ENCODE measurements at places on chromosomes 7 and 10.

GRCh38 chr10:5737352-5737751 lies 52.7 kb downstream of the TASOR2 start:
- DNase-seq, result no peak

GRCh38 chr10:121647401-121647800 lies 49.2 kb upstream of the FGFR2 start:
- no peak for DNase-seq

DNA sequence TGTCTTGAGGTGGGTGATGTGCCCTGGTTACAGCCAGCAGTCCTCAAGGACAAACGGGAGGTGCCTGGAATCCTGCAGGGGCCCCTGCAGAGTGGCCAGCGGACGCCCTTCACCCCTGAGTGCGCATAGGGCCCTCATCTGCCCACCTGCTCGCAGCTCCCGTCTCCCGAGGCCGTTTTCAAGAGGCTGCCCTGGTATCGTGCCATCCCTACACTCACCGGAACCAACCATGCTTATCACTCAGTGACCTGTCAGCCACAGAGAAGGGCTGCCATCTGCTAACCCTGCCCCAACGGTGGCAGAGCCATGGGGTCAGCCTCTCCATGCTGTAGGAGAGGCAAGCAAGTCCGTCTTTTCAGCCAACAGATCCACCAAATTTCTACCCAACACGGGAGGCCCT lies 122.0 kb downstream of the FAM53B start:
- DNase-seq, result no peak

- peak; percentile 43 for DNase-seq
Measured at GRCh38 chr10:89073719-89074118, 83.1 kb downstream of the FAS start.

- DNase-seq, result peak; percentile 99
Measured at GRCh38 chr10:14074062-14074884, 256.5 kb downstream of the FRMD4A start.

- DNase-seq, result no peak
Measured at GRCh38 chr10:68155615-68156210, 46.4 kb downstream of the MYPN start.

GRCh38 chr7:24842449-24843241 lies 85.4 kb upstream of the GSDME start:
- no peak for DNase-seq

- no peak for DNase-seq
Measured at GRCh38 chr7:27241189-27242056, 1.2 kb upstream of the EVX1 start.

GRCh38 chr10:133275684-133276092 lies 980 bp downstream of the ADAM8 start:
- DNase-seq, result no peak

DNA sequence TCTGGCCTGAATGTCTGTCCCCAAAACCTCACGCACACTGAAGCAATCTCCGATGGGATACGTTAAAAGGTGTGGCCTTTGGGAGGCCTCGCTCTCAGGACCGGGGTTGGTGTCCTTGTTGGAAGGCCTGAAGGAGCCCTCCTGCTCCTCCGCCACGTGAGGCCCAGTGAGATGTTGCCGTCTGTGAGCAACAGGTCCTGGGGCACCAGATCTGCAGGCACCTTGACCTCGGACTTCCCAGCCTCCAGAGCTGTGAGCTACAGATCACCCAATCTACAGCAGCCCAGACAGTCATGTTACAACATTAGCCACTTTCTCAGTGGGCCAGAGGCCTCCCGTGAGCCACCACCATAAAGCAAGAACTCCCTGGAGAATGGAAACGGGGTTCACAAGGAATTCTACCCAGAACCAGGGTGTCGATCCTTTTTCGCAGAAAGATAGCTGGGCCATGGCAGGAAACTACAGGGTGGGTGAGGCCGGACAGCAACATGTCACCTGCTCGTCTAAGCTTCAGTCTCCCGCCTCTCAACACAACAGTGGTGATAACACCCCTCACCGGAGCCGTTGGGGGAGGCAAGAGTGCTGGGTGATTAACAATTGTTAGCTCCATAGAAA lies 87.0 kb downstream of the DIP2C start:
- no peak for DNase-seq

- DNase-seq, result no peak
Measured at GRCh38 chr7:148107443-148108127, 483.0 kb upstream of the C7orf33 start.

DNA sequence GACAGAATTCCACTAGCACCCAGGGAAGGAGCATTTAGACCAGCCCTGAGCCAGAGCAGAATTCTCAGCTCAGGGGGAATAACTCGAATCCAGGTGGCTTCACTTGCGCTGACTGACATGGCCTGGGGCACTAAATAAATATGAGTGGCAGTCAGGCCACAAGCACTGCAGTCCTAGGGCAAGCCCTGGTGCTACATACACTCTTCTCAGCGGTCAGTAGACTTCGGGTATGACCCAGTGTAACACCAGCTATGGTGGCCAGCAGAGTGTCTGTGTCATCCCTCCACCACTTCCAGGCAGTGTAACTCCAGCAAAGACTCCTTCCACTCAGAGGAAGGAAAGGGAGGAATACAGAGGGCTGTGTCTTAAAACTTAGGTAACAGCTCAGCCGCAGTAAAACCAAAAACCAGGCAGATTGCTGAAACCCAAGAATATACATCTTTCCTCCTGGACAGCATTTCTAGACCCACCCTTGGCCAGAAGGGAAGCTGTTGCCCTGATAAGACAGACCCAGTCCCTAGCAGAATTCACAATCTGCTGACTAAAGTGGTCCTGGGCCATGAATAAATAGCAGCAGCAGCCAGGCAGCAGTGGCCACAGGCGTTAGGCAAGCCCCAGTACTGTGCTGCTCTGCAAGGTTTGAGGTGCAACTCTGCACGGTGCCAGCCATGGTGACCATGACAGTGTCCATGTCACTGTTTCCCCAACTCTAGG lies 77.0 kb downstream of the SNX13 start:
- DNase-seq, result no peak

DNA sequence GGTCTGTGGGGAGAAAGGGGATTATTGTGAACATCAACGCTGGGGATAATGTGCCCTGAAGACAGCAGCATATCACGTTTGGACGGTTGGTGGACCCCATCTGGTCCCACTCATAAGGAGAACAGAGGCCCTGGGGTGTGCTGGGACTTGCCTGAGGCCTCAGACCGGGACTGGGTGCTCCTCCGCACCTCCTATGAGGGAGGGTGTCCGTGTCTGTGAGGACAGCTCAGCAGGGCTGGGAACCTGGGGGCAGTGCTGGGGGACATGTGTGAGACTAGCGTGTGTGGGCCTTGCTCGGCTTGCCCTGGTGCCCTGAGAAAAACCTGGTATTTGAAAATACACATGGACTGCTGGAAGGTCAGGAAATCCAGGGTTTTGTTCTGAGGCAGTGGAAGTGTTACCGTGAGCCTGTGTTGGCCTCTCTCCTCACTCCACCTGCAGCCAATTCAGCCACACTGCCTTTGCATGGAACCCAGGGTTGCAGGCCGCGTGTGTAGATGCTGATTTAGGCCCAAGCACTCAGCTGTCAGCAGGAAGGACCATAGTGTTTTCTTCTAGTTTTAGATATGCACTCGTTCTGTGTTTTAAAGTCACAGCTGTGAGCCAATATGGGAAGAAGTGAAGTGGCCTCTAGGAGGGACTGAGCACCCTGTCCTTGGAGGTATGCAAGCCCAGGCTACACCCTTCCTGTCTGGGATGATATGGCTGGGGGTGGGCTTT lies 13.4 kb upstream of the SH2D4B start:
- no peak for DNase-seq

DNA sequence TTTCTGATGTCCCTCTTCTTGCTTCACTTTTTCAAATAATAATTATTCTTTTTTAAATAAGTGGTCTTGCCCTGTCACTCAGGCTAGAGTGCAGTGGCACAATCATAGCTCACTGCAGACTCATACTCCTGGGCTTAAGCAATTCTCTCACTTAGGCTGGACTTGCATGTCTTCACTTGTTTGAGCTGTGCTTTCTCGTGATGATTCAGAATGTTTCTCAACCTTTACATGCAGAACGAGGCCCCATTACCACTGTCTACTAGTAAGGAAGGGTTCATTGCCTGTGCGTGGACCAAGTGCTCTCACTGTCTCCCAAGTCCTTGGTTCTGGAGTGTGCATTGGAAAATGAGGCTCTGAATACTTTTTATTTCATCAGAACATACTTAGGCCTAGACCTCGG lies 468.6 kb upstream of the COBL start:
- no peak for DNase-seq

Data from muscle of back (tissue), 13 donors.